T-helper 2 cell treated with Interferon-gamma antibody and Interleukin-4, amounts not matched to agents 5 μg/mL and 100 μg/mL, for 36 hours (primary cell): ENCODE measurements at places on chromosomes 1 and 21.

DNA sequence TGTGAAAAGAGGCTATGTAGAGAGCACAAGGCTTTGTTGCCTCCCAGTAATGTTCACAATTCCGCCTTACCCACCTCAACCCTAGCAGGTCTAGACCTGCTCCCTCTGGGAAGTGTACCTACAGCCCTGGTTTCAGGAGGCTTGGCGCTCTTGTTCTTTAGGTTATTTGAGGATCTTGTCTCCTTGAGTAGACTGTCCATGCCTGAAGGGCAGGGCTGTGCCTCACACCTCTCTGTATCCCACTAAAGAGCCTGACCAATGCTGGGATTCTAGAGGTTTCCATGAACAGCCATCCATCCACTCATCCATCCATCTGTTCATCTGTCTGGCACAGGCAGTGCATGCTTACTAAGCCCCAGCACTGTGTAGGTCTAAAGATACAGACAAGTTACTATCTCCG is 1.0 kb downstream of the RAB7B start:
- DNase-seq: no peak

GRCh38 chr21:44910229-44911067 is 10.3 kb downstream of the ITGB2 start:
- DNase-seq: no peak

DNA sequence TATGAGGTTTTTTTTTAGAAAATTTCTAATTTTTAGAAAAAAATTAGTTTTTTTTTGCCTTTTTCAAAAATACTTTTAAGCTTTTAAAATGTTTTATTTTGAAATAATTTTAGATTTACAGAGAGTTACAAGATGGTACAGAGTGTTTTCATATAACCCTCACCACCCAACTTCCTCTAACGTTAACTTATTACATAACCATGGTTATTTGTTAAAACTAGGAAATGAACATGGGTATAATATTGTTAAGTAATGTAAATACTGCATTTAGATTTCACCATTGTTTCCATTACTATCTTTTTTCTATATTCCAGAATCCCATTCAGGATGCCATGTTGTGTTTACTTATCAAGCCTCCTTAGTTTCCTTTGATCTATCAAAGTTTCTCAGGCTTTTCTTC is 45.2 kb upstream of the ST6GALNAC3 start:
- no peak for DNase-seq

- DNase-seq: no peak
Measured at GRCh38 chr1:100414693-100415497, 62.6 kb downstream of the CDC14A start.

DNA sequence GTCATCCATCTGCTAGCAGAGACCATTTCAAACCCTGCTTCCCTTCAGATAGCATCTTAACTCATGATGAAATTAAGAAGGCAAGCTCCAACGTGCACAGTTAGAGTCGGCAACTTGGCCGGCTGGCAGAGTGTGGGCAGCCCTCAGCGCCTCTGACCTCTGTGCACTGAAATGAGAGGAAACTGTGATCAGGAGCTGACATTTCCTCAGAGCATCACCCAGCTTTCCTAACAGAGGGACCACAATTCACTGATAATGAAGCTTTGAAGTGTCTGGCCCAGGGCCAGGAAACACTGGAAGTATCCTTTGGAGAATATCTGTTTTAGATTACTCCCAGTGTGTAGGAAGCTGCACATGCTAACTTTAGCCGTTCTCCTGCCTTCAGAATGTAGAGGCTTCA is 145.0 kb upstream of the ZC3H11B start:
- DNase-seq: no peak

DNA sequence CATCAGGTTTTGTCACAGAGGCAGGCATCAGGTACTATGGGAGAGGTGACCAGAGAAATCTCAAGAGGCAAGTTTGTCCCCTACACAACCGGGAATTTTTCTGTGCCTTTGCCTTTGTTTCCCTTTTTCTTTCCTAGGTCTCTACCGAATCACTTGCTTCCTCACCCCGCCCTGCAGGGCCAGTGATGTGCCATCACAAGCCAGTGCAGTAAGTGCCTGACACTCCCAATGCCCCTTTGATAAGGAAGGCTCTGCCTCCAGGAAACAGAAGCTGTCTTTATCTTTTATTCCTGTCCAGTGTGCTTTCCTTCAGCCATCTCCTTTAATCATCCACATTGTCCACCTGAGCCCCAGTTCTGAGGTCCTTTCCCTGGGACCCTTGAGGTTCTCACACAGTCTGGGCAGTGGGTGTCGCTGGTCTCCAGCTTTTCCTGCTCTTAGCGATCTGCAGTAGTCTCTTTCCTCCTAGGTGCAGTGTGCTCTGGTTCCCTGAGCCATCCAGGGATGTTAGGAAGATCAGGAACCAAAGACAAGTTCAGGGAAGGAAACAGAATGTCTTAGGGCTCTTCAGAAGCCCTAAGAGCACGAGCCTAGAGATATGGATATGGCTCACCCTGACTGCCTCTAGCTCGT is 36.6 kb downstream of the GJA5 start:
- no peak for DNase-seq

DNA sequence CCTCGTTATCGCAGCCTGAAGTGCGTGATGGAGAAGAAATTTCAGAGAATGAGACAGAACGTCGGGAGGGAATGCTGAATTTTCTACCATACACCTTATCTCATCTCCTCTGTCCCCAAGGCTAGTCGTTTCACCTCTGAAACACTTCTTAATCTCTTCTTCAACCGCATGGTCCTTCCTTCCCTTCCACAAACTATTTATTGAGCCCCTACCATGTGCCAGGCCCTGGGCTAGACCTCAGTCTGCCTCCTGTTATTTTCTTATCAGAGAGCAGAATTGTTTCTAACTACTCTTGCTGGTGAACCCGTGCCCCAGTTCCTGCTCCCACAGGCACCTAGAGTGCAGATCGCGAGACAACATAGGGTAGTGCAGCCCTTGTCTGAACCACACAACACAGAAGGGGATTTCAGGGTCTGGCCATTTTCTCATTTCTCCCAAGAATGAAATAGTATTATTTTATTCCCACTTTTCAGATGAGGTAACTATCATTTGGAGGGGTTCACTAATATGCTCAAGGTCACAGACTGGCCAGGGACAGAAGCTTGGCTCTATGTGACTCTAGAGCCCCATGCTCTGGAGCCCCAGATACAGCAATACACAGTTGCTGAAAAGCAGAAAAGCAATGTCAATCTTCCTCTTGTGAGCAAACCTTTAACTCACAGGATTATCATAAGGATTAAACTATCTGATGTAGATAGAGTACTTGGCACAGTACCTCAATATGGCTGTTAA is 598 bp upstream of the ADIPOR1 start:
- no peak for DNase-seq

DNA sequence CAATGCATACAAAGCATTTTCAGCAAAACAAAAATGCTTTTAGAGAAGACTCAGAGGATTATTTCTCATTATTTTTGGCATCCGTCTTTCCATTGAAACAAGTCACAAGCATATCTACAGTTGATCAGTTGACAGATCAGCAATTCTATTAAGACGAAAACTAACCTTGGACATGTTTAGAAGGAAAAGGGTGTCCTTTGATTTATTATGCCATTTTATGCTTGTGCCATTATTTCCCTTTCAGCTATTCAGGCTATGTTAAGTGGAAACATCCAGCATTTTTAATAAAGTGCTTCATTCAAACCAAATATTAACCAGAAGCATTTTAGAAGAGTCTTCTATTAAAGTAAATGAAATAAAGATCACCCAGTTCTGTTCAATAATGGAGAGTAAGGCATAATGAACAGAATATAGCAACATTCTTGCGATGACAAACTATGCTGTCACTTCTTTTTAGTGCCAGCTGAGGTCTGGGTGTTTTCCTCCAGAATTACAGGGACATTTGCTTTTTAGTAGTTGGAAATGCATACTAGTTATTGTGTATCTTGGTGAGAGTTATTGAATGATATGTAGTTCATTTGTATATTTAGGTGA is 481.4 kb downstream of the PLA2G4A start:
- no peak for DNase-seq

DNA sequence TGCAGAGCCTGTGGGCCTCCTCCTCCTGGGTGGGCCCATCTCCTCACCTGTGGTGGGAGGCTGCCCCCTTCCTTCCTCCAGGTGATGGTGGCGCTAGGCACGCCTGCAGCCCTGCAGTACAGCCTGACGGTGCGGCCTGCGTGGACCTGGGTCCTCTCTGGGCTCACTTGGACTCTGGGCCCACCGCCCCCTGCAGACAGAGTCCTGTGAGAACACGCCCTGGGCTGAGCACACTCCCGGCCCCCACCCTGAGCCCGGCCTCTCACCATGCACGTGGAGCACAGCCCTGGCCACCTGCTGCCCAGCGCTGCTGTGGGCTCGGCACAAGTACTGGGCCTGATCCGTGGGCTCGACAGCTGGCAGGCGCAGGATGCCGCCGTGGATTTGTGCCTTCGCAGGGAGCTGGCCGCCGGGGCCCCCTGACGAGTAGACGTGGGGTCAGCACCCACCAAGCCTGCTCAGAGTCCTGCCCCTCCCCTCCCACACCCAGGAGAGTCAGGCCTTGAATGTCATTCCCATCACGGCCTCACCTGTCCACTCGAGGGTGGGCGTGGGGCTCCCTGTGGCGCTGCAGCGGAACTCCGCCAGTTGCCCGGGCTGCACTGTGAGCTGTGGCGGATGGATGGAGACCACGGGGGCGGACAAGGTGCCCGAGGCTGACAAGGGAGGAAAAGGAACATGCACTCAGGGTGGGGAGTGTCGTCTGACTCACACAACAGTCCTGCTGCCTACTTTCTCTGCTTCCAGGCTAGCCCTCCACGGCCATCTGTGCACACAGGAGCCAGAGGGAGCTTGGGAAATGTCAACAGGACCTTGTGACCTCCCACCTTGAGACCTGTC is 43.4 kb downstream of the LDLRAD2 start:
- no peak for DNase-seq

DNA sequence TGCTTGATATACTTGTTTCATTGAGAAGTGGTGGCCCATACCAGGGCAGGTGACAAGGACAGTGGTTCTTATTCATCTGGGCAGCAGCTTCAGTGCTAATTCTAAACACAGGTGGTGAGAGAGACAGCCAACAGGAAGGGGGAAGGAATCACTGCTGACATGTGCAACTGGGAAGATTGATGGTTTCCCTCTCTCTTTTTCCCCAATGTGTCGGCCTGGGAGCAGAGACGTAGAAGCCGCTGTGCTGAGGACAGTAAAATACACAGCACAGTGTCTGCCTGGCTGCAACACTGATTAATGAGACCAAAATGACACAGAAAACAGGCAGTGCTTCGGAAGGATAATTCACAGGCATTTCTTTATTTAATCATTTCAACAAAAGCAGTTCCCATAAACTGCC is 48.8 kb downstream of the WARS2 start:
- DNase-seq: no peak

GRCh38 chr1:173410794-173411236 is 66.3 kb upstream of the PRDX6 start:
- no peak for DNase-seq

GRCh38 chr1:227343206-227343605 is 24.9 kb upstream of the CDC42BPA start:
- DNase-seq: no peak

DNA sequence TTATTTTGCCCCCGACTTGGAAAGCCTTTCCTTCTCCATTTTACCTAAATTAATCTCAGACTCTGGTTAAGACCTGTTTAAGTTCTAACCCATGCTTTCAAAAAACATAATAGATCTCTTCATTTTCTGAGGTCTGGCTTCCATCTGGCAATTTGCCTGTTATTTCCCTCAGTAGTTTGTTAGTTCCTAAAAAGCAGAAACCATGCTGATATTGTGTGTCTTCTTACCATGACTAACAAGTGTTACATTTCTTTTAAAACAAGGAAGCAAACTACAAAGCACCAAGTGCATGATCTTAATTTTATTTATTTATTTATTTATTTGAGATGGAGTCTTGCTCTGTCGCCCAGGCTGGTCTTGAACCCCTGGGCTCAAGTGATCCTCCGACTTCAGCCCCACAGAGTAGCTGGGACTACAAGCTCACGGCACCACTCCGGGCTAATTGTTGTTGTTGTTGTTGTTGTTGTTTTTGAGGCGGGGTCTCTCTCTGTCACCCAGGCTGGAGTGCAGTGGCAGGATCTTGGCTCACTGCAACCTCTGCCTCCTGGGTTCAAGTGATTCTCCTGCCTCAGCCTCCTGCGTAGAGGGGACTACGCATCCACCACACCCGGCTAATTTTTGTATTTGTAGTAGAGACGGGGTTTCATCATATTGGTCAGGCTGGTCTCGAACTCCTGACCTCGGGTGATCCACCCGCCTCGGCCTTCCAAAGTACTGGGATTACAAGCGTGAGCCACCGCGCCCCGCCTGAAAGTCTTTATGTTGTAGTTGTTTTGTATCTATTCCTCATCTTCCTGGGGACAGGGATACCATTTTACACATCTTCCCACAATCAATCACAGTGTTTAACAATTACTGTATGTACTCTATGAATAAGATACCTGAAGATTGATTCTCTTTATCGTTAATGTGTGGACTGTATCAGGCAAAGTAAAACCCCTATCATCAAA is 1.3 kb upstream of the PATJ start:
- no peak for DNase-seq

- DNase-seq: no peak
Measured at GRCh38 chr1:40257313-40257687, 736 bp upstream of the ZMPSTE24 start.

DNA sequence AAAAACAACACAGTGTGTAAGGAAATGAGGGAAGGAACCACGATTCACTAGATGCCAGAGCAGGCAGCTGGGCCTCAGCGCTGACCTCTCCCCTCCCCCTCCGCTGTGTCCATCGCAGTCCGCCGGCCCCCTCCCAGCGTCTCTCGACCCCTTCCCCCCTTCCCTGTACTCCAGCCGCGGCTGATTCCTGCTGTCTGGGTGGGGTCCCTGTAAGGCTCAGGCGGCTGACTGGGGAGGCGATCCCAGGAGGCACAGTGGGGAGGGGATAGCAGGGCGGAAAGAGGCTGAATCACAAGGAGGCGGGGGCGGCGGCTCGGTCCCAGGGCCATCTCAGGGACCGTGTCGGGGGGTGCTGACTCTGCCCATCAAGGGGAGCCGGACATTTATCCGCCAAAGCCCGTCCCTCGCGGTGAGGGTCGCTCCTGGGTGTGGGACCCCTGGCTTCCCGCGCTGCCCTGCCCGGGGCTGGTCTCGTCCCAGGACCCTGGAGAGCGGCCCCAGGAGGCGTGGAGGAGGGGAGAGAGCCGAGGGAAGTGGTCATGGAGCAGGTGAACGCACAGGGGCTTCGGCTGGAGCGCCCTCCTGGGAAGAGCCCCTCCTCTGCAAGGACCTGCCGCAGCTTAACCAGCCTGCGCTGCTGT is 241.9 kb downstream of the PTPRU start:
- no peak for DNase-seq
